ENCODE measurements at places on chromosomes 3 and 15. TPM values are rescaled to one million over a fixed set of nuclear protein-coding genes. Genes with fewer than 3 reads are reported as not detected.

Gene NRROS
- total RNA-seq = 0.32 TPM

Gene CLDN11
- total RNA-seq = 411 TPM

Gene ITIH1
- total RNA-seq = not detected

Gene CKMT1B
- not detected for total RNA-seq

Gene ANKUB1
- not detected for total RNA-seq

Gene MYLK
- 807 TPM for total RNA-seq

Gene ALDH1L1
- 3.9 TPM for total RNA-seq

Gene FILIP1L
- total RNA-seq = 213 TPM

Gene GOLGA6L9
- 1.3 TPM for total RNA-seq

Gene CCDC39
- total RNA-seq = under 0.01 TPM

Gene EXD1
- under 0.01 TPM for total RNA-seq

Gene GATA2
- total RNA-seq = 26.7 TPM

Gene CNTN3
- total RNA-seq = 1.6 TPM

Gene ZKSCAN7
- 5.8 TPM for total RNA-seq

Gene CIDEC
- not detected for total RNA-seq

Gene RBPMS2
- not detected for total RNA-seq

Gene KCNMB3
- 1.3 TPM for total RNA-seq

Gene TTLL13
- under 0.01 TPM for total RNA-seq

Gene LRRC2
- total RNA-seq = 5.2 TPM
